ENCODE measurements at places on chromosomes 4 and X.

DNA sequence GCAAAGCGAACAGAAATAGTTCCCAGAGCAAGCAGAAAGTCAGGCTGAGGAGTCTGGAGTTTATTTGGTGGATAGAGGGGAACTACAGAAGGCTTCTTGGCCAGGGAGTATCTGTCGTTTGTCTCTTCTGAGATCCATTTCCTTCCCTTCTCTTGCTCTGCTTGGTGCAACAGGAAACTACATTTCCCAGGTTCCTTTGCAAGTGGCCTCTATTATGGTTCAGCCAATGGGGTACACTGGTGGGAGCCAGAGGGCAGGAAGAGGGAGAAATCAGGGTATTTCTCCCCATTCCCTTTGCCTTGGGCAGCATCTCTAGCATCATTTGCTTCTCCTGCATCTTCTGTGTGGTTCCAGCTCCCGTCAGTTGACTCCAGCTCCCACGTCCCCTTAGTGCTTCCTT, 142.1 kb downstream of the BCOR start:
- DNase-seq: no peak

GRCh38 chr4:71303850-71304249, 35.0 kb upstream of the SLC4A4 start:
- no peak for DNase-seq

DNA sequence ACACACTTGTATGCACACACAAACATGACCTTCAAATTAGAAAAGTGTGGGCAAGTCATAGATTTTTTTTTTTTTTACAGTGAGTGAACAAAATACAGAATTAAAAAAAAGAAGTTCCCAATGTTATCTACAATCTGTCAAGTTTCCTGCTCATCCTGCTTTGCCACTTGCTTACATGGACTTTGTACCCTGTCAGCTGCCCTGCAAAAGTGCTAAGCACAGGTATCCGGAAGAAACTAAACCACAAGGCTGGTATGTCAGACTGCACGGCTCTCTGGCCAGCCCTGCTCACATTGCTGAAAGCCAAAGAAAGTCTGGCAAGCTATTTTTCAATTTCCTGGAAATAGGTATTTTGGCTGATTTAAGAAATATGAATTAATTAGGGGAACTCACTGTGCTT, 38.9 kb upstream of the BCLAF3 start:
- no peak for DNase-seq

DNA sequence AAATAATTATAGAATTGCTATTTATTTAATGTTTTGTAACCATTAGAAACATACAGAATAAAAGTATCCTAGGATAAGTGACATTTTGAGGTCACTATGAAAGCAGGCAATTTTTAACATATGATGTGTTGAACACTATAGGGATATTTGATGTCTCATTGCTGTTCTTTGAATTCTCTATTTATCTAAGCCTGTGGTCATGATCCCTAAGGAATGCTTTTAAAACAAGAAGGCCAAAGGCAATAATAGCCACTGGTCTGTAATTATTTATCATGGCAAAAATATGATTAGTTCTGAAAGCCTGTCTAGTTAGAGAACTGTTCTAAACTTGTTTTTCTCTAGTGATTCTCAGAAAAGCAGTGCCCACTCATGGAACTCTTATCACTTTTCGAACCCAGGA, 186.6 kb downstream of the RPA4 start:
- DNase-seq: no peak

DNA sequence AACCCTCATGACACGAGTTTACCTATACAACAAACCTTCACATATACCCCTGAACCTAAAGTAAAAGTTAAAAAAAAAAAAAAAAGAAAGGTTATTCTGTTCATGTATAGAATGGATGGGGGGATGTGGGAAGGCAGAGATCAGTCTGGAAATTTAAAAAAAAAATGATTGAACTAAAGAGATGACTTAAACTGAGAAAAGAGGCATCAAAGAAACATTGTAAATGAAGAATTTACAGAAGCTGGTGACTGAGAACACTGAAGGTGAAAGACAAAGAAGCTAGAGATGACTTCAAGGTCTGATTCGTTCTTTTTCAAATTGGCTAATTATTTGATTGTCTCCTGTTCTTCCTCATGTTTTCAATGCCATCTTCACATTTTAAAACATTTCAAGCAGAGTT, 12.8 kb upstream of the ABCG2 start:
- no peak for DNase-seq

DNA sequence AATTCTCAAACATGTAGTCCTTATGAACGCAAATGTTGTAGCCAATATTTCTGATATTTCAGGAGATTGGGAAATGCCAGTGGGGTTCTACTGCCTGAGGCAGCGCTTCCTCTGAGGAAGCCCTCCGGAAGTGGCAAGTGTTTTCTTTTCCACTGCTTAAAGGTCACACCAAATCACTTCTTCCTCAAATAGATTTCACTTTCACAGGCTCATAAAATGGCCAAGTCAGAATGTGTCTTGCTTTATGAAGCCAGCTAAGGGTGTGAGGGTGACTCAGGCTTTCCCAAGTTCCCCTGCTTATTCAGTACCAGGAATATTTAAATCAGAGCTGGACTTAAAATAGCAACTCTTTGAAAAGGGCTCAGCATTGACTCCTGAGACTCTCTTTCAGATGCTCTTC, 514.2 kb upstream of the DIPK2B start:
- no peak for DNase-seq

DNA sequence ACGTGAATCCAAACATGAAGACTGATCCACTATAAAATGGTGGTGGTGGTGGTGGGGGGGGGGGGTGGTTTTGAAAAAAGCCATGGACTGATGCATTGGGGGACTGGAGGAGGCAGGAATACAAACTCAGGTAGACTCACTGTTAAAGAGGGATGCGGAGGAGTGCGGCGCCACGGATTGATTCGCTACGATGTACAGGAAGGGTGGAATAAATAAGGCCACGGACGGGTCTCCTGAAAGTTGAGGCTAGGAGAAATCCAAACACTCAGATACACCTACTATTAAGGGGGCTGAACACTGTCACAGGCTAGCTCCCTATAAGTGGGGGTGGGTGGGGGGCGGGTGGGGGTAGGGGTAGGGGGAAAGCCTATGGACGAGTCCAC, 591 bp downstream of the ELK1 start:
- no peak for DNase-seq

GRCh38 chr4:152340818-152341217, 195.1 kb downstream of the FBXW7 start:
- no peak for DNase-seq

DNA sequence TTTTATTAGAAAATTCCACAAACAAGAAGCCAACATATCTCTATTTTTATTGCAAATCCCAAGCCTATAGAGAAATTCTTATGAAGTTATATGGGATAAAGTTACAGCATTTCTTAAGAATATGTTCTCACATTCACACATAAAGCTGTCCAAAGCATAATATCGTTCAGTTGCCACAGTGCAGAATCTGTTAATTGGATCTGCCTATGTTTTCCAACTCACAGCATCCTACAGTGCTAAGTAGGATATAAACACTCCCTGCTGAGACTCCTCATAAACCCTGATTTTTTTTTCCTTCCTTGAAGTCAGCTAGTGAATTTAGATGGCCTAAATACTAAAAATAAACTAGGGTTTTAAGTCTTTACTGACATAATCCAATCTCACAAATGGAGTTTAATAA, 307.9 kb downstream of the PDGFC start:
- DNase-seq: no peak

DNA sequence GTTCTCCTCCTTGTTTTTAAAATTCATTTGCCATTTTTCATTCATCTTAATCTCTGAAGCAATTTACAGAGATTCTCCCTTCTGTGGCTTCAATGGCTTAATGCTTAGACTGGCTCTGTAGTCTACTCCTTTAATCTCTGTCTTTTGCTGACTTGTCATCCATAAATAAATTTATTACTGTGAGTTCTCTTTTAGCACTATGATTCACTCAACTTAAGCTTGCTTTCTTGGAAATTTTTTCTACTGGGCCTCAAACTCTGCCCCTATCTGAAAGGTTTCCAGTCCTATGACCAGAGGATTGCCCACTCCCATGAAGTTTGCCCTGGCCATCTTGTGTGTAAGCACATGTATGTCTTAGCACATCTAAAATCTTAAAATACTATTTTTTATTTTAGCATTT, 251.1 kb downstream of the DCLK2 start:
- DNase-seq: no peak

- DNase-seq: no peak
These were observed 448.9 kb upstream of the PABPC4L start for GRCh38 chr4:134650461-134650860.

- no peak for DNase-seq
These were observed 1.3 kb upstream of the FAT1 start for GRCh38 chr4:186724864-186725468.

GRCh38 chrX:133868682-133869081, 116.7 kb downstream of the GPC3 start:
- DNase-seq: no peak

GRCh38 chrX:65587616-65588526, 53.3 kb upstream of the LAS1L start:
- peak; percentile 67 for DNase-seq

DNA sequence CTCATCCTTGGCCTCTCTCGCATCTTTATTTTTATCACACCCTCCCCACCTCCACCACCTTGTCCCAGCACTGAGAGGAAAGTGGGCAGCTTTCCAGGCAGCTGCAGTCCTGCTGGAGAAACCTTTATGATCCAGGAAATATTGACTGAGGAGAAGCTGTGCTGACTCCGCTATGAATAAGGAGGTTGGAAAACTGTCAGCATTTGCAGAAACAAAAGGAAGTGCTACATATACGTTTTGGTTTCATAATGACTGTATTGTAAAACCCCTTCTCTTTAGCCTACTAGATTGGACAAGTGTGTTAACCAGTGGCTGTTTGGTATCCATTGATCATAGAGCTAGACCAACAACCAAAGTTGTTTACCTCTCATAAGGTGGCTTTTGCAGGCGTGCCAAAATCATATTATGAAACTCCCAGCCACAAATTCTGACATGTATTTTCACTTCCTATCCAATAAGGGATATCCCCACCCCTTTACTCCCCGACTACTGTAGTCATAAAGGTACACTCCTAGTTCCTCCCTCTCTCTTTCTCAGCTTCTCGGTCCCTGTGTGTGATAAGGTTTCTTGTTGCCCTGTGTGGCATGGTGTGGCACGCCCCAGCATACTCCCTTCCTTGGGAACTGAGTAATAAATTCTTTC, 88.4 kb downstream of the GPR143 start:
- DNase-seq: no peak

- no peak for DNase-seq
These were observed 72.2 kb upstream of the RBPJ start for GRCh38 chr4:26248647-26249046.

GRCh38 chr4:94871644-94872305, 114.0 kb downstream of the BMPR1B start:
- DNase-seq: no peak

DNA sequence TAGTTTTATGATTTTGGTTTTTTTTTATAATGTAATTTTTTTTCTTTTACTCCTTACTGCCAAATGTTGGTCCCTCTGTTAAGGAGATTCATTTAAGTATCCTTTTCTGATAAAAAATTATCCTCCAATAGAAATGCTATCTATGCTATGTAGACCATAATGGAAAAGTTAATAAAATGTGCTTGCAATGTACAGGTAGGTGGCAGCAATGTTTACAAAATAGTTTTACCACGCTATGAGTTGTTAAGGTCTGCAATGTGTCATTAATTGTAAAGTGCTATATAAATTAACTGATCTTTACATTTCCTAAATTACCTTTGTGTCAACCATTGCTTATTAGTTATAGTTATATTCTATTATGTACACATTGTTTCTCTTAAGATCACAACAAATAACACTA, 3.8 kb upstream of the CENPC start:
- DNase-seq: no peak

DNA sequence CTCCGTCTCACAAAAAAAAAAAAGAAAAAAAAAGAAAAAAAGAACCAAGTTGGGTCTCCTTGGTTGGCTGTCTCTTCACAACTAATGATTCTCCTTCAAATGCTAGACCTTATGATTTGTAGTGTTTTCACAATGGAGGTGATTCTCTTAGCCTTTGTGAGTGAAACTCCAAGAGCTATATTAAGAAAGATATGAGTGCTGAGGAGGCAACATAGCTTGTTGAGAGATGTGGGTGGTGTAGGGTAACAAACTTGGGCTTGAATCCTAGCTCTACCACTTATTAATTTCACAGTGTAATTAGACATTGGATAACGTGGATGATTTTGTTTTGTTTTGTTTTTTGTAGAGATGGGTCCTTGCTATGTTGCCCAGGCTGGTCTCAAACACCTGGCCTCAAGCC, 10.4 kb upstream of the SEPTIN11 start:
- no peak for DNase-seq

- DNase-seq: no peak
These were observed 258.5 kb upstream of the SLIT2 start for GRCh38 chr4:19993242-19993641.

DNA sequence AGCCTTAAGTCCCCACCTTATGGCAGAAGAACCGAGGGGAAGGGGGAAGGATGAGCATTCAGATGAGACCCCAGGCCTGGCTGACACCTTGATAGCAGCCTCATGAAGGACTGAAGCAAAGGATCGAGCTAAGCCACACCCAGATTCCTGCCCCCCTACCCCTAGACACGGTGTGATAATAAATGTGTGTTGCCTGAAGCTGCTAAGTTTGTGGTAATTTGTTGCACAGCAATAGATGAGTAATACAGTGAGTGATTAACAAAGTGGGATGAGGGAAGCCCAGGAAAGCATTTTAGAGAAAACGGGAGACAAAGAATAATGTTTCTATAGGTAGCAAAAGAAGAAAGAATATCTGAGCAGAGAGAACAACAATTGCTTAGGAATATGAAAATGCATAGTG, 404.2 kb downstream of the MID1IP1 start:
- DNase-seq: no peak

DNA sequence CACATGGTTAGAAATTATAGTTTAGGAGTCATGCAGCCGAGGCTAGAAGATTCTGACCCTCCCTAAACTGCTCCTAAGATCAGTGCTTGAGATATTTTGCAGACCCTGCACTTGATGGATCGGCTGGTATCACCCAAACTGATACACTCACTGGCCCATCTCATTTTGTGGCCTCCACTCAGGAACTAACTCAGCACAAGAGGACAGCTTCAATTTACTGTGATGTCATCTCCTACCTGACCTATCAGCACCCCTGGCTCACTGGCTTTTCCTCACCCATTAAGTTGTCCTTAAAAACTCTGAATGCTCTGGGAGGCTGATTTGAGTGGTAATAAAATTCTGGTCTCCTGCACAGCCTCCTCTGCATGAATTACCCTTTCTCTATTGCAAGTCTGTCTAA, 450.9 kb downstream of the PCDH10 start:
- DNase-seq: no peak

- peak; percentile 35 for DNase-seq
These were observed 152.2 kb downstream of the MGST2 start for GRCh38 chr4:139817657-139818452.

GRCh38 chr4:19534159-19534558, 717.5 kb upstream of the SLIT2 start:
- no peak for DNase-seq

GRCh38 chr4:98599617-98600205, 58.7 kb downstream of the TSPAN5 start:
- DNase-seq: no peak

DNA sequence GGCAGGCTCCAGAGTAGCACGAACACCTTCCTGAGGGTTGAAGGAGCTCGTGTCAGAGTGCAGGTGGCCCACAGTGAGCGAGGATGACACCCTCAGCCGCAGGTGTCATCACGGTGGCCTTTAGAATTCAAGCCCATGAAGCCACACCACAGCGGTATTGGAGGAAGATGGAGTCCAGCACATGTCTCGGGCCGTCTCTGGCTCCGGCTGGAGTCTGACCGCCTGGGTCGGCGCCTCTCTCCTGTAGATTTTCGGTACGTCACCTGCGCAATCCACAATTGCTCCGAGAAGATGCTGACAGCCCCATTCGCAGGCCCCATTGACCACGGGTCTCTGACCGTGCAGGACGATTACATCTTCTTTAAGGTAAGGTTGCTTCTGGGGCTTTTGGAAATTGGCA, 229.4 kb upstream of the PSAPL1 start:
- DNase-seq: no peak

Measured in lower leg skin (tissue), 4 donors.